ENCODE measurements at places on chromosomes 1 and 21. TPM values are rescaled to one million over a fixed set of nuclear protein-coding genes. Genes with fewer than 3 reads are reported as not detected.
A peak's percentile ranks its signal among the peaks of the same experiment; 100 is the strongest.

The KCNT2 gene
- total RNA-seq = not detected

DNA sequence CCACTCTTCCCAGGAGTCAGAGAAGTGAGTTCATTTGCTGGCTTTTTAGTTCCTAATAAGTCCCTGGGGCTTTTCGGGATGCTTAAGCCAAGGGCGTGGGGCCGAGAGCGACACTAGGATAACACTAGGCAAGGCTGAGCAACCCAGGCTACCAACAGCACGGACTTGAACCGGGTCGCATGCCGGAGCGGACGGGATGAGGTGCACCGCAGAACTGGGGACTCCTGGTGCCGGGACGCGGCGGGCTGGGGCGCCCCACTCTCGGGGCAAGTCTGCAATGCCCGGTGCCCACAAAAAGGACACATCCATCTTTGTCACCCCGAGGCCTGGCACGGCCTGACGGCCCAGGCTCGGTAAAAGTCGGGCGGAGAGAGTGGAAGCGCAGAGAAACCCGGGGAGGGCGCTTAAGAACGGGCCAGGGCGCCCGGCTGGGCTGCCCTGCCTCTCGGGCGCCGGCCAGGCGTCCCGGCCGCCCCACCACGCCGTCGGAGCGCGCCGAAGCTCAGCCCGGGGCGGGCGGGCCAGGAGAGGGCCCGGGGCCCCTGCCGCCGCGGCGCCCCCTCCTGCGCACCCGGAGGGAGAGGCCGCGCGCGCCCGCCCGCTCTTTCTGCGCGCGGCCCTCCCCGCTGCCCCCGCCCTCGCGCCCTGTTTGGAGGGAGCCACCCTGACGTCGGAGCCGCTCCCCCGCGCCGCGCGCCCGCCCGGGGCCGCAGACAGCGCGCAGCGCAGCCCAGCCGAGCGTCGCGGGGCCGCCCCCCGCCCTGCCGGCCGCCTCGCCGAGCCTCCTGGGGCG lies at the start of gene NBL1:
Gene NBL1 (plus strand): TSS at position 710 of the 793 bp plus-strand sequence. CDS start 10,720 bp downstream, outside the sequence.
- DNase-seq = peak; percentile 69
- H3K4me1 ChIP-seq = peaks cover 27% of the 10 kb centered on the region
- H3K4me3 ChIP-seq = peak within 1 kb of the TSS; percentile 61

GRCh38 chr21:38821959-38822682 lies 16.4 kb downstream of the ETS2 start:
- peaks cover 59% of the 10 kb centered on the region for H3K36me3 ChIP-seq
- no peak overlapping the region for H3K27ac ChIP-seq
- no peaks in the 10 kb centered on the region for H3K27me3 ChIP-seq
- no peaks in the 10 kb centered on the region for H3K4me1 ChIP-seq
- DNase-seq = no peak
- no peak overlapping the region for H3K4me3 ChIP-seq

DNA sequence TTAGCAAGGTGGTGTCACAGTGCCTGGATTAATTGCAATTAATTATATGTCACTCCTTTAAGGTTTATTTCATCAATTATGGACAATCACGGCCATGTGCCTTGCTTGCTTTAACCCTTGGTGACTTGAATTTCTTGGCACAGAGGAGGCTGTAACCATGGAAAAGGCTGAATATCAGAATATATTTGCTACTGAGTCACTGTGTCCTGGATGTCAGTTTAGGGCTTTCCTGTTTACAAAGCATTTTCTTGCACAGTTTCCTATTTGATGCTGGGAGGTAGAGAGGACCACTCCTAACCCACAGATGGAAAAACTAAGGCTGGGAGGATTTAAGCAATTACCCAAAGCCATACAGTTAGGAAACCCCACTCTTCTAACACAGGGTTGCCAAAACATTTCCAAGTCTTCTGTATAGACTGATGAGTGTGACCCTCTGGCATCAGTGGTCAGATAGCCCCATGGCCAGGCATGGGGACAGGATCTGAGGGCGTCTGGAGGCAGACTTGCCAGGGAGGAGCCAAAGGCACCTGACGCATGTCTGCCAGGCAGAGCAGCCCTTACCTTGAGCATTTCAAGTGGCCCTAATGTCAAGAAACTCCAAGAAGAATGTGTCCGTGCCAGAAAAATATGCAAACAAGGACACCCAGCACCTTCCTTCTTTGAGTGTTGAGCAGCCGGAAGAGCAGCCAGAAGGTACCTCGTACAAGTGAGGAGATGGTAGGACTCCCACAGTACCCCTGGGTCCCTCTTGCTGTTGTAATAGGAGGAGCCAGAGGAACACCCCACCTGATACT lies 34.4 kb downstream of the KCNN3 start:
- no peaks in the 10 kb centered on the region for H3K36me3 ChIP-seq
- H3K4me3 ChIP-seq = no peak overlapping the region
- H3K27me3 ChIP-seq = no peaks in the 10 kb centered on the region
- no peaks in the 10 kb centered on the region for H3K4me1 ChIP-seq
- H3K27ac ChIP-seq = no peak overlapping the region

- DNase-seq = no peak
- H3K4me1 ChIP-seq = no peaks in the 10 kb centered on the region
- H3K36me3 ChIP-seq = no peaks in the 10 kb centered on the region
- no peak overlapping the region for H3K27ac ChIP-seq
- no peaks in the 10 kb centered on the region for H3K27me3 ChIP-seq
These were observed 170.4 kb downstream of the LIPI start for GRCh38 chr21:14040386-14040785.

- no peak overlapping the region for H3K27ac ChIP-seq
- no peak overlapping the region for H3K4me3 ChIP-seq
- DNase-seq = no peak
- H3K36me3 ChIP-seq = no peaks in the 10 kb centered on the region
These were observed 44.6 kb downstream of the MIGA1 start for GRCh38 chr1:77824079-77824478.

DNA sequence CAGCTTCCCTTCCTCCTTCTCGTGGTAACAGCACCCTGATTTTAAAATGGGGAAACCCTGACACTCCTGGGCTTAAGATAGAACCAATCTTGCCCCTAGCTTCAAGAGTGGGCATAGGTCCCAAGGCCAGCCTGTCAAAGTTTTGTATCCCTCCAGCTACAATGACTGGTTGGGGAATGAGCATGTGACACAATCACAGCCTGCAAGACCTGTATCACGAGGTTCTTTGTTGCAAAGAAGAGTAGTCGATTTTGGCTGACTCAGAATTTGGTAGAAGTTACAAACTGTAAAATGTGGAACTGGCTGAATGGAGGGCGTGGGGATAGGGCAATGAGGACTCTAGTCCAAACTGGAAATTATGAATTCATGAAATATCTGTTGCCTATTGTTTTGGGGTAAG lies 18.7 kb downstream of the CTSK start:
- no peaks in the 10 kb centered on the region for H3K27me3 ChIP-seq
- H3K4me3 ChIP-seq = no peak overlapping the region
- no peak for DNase-seq
- no peaks in the 10 kb centered on the region for H3K36me3 ChIP-seq
- no peak overlapping the region for H3K27ac ChIP-seq
- no peaks in the 10 kb centered on the region for H3K4me1 ChIP-seq

- peaks cover 31% of the 10 kb centered on the region for H3K4me1 ChIP-seq
- H3K4me3 ChIP-seq = peak overlapping the region; percentile 71
- peaks cover 10% of the 10 kb centered on the region for H3K36me3 ChIP-seq
These were observed 602 bp downstream of the KIAA0319L start for GRCh38 chr1:35556484-35557117.

The CFAP74 gene
- not detected for total RNA-seq

The NRDC gene
- 129 TPM for total RNA-seq

DNA sequence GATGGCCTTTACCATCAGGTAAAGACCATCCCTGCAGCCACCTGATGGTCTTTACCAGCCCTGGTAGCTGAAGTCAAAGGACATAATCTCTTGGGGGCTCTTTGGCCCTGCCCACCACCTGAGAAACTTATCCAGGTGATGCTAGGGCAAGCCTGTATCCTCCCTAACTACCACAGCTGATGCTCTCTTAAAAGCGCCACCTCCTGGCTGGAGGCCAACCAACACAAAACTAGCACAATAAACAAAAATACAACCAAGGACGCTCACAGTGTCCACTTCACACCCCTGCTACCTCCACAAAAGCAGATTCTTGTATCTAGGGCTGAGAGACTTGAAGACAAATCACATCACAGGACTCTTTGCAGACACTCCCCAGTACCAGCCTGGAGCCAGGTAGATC lies 357.1 kb upstream of the POU3F1 start:
- H3K4me1 ChIP-seq = no peaks in the 10 kb centered on the region
- no peaks in the 10 kb centered on the region for H3K27me3 ChIP-seq
- H3K36me3 ChIP-seq = no peaks in the 10 kb centered on the region
